ENCODE measurements at places on chromosomes 7 and 10.
A peak's percentile ranks its signal among the peaks of the same experiment; 100 is the strongest.

DNA sequence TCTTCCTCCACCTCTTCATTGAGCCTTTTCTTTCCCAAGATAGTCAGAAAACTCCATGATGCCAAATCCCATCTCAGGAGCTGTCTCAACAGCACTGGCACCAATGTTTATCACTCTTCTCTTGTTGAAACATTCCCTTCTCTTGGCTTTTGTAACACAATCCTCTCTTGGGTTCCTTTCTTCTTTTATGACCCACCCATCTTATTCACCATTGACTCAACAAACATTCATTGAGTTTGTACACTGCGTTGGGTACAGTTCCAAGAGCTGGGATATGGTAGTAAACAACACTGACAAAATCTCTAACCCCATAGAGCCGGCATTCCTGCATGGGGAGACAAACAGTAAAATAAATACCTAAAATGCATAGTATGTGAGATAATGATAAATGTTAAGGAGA, 577.5 kb downstream of the INHBA start:
- DNase-seq, result no peak

DNA sequence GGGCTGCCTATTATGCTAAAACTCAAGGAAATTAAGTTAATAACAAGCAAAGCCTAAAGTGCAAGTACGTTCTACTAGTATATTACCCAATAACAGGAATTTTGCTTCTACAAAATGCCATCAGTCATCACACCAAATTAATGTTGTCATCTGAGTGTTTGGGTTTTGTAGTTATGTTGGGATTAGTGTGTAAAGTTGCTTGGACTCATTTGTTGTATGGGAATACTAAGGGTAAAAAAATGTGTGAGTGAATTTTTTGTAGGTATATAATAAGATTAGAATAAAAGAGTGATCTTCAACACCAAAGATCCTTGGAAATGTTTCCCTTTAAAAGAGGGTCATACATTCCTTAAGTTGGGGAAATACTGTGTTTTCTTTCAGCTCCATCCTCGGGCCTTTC, 38.6 kb downstream of the NRP1 start:
- no peak for DNase-seq

DNA sequence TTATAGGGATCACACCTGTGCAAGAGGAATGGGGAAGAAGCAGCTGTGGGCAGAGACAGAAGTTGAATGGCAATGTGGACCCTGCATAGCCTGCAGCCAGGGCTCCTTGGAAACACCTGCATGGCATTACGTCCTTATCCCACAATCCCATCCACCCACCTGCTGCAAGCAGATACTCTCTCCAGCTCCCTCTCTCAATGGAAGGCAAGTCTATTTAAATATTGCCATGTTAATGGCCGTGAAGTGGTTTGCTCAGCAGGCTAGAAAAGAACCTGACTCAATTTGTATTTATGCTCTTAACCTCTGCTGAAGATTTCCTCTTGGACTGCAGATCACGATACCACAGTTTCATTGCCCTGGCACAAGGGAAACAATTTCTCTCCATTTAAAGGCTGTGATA, 417.0 kb downstream of the TYW1 start:
- no peak for DNase-seq

- no peak for DNase-seq
These were observed 7.2 kb downstream of the INA start for GRCh38 chr10:103284170-103284569.

DNA sequence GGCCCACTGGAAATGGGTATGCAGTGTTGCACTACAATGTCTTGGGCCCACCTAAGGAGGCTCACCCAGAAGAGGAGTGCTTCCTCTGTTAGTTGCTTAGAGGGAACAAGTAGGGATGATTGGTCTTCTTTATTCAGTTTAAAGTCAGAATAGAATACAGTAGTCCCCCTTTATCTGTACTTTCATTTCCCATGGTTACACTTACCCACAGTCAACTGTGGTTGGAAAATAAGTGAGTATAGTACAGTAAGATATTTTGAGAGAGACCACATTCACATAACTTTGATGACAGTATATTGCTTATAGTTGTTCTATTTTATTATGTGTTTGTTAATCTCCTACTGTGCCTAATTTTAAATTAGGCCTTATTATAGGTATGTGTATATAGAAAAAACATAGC, 151.4 kb downstream of the COL28A1 start:
- DNase-seq, result no peak

DNA sequence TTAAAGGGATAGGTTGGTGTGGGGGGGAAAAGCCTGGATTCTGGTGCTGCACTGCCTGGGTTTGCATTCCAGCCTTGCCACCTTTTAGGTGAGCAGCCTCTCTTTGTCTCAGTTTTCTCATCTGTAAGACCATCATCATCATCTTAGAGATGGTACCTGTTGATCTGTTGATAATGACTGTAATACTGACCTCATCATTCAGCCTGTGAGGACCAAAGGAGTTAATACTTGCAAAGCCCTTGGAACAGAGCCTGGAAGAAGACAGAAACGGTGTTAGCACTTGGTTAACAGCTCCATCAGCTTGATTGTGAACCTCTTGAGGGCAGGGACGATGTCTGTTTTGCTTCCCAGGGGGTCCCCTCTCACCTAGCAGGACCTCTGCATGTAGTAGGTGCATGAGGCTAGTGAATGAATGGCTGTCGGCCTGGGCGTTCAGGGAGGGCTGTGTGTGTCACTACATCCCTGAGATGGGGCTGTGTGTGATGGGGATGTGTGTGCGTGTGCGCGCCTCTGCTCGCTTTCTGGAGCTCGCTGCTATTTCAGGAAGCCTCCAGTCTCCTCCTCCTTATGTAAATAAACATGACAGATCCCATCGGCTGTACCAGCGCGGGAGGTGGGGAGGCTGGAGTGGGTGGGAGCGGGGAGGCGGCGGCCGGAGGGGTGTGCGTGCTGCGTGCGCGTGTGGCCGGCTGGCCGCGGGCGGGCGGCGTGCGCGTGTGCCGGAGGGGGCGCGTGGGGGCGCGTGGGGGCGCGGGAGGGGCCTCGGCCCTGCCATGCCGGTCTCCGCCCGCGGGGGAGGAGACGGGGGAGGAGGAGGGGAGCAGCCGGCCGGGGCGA, 61.2 kb downstream of the NEURL1 start:
- peak; percentile 77 for DNase-seq

DNA sequence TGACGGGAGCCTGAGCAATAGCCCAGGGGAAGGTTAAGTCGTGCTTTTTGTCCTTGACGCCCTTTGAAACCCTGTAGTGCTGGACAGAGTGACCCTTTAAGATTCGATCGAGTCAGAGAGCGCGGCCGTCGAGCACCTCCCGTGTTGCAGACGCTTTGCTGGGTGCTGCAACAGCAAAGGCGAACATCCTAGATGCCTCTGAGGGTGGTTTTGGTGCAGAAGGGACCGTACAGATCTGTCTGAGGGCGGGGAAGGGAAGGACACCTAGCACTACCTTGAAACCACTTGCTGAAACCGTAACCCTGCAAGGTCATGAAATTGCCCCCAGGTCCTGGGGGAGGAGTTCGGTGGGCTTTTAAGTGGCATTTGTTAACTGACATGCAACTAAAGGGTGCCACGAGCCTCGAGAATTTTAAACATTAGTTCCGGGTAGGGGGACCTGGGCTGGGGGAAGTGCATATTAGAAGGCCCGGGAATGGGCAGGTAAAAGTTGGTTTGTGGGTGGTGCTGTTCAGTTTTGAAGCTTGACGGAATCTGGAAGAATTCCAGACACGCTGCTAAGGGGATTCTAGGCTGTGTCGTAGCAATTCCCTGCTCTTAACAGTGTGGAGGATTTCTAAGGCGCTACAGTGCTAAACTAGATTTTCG, 786 bp downstream of the ATP5F1C start:
- DNase-seq, result peak; percentile 20

- no peak for DNase-seq
These were observed 9.9 kb upstream of the TAS2R41 start for GRCh38 chr7:143467724-143468123.

DNA sequence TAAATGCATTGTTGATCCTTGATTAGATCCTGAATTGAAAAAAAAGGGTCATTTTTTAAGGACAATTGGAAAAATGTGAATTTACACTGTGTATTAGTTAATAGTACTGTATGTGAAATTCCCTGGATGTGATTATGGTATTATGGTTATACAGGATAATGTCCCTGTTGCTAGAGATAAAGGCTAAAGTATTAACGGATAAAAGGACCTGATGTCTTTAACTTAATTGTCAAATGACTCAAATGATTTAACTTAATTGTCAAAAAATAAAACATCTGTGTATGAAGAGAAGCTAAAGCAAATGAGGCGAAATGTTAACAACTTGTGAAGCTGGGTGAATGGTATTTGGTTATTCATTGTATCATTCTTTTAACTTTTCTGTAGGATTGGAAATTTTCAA, 48.8 kb downstream of the SUFU start:
- no peak for DNase-seq

- DNase-seq, result no peak
These were observed 188.9 kb downstream of the ADAM12 start for GRCh38 chr10:126199221-126199998.

- DNase-seq, result no peak
These were observed 156.7 kb downstream of the RAPGEF5 start for GRCh38 chr7:22200238-22200637.

DNA sequence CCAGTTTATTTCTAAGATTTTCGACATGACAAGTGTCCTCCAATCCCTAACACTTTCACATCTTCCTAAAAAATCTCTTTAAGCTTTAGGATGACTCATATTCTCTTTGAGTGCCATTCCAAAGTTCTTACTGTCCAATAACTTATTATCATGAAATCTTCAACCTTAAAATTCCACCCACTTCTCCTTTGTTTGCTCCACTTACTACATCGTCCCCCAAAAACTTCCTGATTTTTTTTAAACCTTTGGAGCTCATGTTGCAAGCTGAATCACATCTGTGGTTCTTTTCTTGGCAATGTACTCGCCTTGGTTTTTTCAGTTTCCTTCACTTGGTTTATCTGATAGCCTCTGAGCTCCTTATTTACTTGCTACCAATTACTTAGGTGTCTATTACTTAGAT, 39.2 kb upstream of the JCAD start:
- peak; percentile 25 for DNase-seq

- no peak for DNase-seq
These were observed 45.2 kb downstream of the ARHGAP12 start for GRCh38 chr10:31883397-31883796.

GRCh38 chr7:97499204-97499603, 232.7 kb upstream of the TAC1 start:
- peak; percentile 13 for DNase-seq

GRCh38 chr7:157782041-157782440, 445.2 kb downstream of the DNAJB6 start:
- DNase-seq, result no peak

DNA sequence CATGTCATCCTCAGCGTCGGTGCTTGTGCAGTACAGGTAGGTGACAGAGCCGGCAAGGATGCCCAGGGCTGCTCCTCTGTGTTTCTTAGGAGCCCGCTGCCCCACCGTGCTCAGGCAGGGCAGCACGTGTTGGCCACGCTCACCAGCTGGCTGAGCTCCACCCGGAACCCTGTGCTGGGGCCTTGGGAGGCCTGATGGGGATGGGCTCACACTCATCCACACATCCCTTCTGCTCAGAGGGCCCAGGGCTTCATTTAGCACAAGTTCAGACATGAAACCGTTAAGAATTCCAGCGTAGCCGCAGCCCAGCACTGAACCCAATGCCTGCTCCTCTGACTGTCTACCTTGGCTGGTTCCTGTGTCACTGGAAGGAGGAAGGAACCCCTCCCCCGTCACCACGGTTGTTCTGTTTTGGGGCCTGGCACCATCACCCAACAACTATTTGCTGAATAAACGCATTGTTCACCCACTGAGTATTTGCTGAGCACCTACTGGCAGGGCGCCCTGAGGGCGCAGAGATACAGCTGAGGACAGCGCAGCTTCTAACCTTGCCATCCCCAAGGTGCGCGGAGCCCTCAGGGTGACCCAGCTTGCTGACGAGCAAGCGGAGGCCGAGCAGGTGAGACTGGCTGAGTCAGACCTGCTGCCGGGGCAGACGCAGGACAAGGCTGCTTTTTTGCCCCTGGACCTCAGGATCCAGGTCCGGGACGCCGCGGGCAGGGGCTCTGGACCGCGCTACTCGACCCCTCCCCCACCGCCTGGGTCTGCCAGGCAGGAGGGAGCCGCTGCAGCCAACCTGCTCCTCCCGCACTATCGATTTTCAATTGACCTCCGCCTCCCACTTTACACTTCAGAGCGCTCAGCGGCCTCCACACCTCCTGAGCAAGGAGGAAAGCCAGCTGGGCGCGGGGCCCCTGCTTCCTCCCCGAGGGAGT, 50.6 kb upstream of the RET start:
- DNase-seq, result no peak

GRCh38 chr7:43692582-43693373, 36.5 kb downstream of the COA1 start:
- DNase-seq, result no peak

DNA sequence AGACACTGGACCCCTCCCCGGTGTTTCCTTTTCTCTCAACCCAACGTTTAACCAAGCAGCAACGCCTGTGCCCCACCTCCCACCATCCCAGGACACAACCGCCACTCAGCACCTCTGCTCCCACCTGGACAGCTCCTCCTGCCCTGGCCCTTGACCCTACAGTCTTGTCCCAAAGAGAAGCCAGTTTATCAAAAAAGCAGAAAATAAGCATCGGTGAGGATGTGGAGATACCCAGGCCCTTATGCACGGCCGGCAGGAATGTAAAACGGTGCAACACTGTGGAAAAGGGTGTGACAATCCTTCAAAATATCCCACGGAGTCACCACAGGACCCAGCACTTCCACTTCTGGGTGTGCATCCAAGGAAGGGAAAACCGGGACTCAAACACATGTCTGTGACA, 176.2 kb upstream of the RNF32 start:
- DNase-seq, result no peak

GRCh38 chr10:21497177-21497807, 28.2 kb downstream of the SKIDA1 start:
- peak; percentile 67 for DNase-seq

GRCh38 chr10:119312241-119312640, 104.9 kb downstream of the GRK5 start:
- DNase-seq, result no peak

DNA sequence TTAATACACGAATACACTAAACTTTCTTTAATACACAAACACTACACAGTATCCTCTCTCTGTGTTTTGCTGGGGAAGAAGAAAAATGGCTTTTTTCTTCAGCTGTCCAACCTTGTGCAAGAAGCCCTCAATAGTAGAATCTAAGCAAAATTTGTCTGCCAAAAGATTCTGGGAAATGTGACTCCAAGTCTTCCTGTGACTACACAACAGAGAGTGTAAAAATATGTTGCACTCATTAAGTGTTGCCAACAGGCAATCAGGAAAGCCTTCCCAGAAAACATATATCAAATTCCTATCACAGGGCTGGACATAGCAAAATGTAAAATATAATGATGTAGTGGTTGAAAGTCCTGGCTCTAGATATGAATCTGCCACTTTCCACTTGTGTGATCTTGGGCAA, 825.1 kb upstream of the ZWINT start:
- DNase-seq, result no peak

GRCh38 chr7:93944673-93945072, 23.1 kb downstream of the GNG11 start:
- peak; percentile 91 for DNase-seq

- no peak for DNase-seq
These were observed 23.7 kb upstream of the EGFR start for GRCh38 chr7:54995166-54995565.

All from common myeloid progenitor, CD34-positive (primary cell).